PC-3 (cell line): ENCODE measurements at places on chromosomes 6 and 20.
A peak's percentile ranks its signal among the peaks of the same experiment; 100 is the strongest.

- DNase-seq: peak; percentile 46
Measured at GRCh38 chr20:36574366-36575135, 1.2 kb downstream of the TGIF2 start.

- no peak for DNase-seq
Measured at GRCh38 chr6:31701666-31702404, 1.3 kb downstream of the ABHD16A start.

- no peak for DNase-seq
Measured at GRCh38 chr20:58695895-58696375, 3.3 kb downstream of the NPEPL1 start.

DNA sequence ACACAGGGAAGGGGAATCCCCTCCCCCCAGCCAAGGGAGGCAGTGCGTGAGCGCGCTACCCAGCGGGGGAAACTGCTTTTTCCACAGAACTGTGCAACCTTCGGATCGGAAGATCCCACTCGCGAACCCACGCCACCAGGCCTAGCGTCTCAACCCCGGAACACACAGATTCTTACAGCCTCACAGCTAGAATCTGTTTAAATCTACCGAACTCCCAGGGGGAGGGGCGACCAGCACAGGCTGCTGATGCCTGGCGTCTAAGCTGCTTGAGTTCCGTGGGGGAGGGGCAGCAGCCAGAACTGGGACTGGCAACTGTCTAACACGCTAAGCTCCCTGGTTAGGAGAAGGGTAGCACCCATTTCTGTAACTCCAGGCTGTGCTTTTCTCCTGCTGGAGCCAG is 217.3 kb upstream of the TENT5A start:
- DNase-seq: no peak

GRCh38 chr6:14440215-14440910 is 322.8 kb downstream of the CD83 start:
- DNase-seq: no peak

DNA sequence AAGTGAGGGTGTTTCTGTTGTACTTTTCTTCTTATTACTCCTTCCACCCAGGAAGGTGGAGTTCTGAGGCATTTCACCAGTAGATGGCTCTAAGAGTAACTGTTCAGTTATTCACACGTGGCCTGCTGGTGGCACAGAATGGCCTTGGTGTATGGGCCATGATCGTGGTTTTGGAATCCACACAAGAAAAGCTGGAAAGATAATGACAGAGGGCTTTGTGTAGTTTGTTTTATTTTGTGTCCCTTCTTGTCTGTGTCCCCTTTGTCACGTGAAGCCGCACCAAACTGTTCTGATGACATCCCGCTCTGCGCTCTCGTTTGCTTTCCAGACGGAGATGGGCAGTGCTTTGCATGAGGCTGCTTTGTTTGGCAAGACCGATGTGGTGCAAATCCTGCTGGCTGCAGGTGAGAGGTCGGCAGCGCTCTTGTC is 93.4 kb downstream of the ANKS1A start:
- peak; percentile 45 for DNase-seq

- no peak for DNase-seq
Measured at GRCh38 chr20:23401051-23401450, 20.2 kb downstream of the NAPB start.

DNA sequence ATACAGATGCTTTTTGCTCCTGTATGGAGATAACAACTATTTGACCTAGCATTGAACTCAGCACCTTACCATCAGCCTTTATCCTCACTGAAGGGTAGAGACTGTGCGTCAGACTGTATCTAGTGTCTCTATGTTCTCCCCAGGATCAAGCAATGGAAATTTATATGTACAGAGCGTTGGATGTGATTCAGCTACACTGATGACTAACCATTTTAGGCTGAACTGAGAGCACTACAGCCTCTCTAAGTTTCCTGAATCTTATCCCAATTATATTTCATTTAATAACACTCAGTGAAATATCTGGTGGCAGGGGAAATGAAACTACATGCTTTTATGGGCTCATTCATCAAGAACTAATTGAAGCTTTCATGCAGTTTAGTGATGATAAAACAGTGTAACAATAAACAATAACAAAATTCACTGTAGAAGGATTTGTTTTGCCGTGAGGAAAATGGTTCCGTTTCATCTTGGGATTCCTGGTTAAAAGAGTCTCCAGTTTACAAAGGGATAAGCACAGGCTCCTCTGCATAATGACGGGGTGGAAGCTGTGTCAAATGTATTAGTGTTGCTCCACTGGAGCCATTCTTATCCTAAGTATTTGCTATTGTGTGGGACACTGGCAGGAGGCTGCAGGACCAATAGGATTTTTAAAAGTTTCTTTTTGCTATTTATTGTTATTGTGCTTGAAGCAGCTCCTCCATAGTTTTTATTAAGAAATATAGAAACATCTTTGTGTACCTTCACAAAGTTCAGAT is 567.6 kb upstream of the MMS22L start:
- DNase-seq: peak; percentile 7

DNA sequence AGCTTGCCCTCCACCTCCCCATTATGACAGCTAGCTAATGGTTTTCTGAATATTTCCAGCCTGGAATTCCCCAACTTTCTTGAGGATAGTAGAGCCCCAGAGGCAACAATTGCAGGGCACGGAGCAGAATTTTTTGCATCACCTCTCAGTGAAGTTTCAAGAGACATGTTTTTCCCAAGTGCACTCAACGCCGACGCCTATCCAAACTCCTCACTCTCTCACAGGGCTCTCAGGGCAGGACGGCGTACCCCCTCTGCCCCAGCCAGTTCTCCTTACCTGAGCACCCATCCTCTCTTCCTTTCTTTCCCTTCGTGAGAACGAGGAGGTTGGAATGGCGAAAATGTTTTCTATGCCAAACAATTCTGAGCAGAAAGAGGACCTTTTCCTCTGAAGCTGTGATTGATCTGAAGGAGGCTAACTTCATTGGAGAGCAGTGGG is 83.1 kb upstream of the FOXQ1 start:
- DNase-seq: no peak

- peak; percentile 86 for DNase-seq
Measured at GRCh38 chr20:41119614-41120561, 17.5 kb upstream of the PLCG1 start.

GRCh38 chr6:43724914-43725642 is 37.5 kb upstream of the MRPS18A start:
- DNase-seq: peak; percentile 88

DNA sequence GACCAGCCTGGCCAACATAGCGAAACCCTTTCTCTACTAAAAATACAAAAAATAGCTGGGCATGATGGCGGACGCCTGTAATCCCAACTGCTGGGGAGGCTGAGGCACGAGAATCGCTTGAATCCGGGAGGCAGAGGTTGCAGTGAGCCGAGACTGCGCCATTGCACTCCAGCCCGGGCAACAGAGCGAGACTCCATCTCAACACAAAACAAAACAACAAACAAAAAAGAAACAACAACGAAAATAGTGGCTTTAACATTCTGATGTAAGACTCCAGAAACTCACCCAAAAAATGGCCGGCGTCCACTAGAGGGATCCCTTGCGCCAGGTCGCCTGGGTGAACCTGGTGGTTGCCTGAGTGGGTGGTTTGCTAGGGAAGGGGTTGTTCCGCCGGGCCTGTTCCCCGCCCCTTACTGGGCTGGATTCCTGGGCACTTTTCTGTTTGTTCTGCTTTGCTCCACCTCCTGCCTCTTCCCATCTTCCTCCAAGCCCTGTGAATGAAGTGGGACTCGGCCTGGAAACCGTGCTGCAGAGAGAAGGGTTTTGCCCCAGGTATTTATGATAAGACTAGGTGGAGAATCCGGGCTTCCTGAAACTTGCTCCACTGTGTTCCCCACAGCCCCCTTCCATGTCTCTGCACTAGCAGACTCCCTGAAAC is 1.5 kb downstream of the PABPC1L start:
- peak; percentile 92 for DNase-seq

DNA sequence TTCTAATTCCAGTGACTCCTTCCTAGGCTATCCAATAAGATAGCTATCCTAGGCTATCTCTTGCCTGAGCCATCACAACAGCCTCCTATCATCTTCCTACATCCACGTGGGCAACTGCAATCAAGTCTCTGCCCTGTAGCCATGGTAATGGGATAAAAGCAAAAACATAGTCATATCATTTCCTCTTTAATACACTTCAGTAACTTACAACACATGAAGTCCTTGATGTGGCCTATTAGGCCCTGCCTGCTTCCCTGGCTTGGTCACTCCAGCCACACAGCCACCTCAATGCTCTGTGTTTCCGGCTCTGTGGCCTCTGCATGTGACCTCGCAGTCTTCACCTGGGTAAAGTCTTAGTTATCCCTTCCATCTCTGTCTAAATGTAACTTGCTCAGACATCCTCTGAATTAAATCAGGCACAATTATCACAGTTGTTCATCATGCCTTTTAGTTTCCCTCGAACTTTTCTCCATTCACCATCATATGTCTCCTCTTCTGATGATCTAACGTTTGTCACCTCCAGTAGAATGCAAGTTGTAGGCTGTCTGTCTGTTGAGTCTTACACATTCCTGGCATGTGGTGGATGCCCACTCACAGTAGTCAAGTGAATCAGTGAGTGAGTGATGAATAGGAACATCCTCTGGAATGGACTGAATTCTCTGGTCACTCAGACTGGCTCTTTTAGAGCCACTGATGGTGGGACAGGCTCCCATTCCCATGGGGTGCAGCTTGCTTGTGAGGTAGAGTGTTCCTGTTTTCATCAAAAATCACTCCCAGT is 229.4 kb downstream of the TBC1D7 start:
- DNase-seq: no peak

DNA sequence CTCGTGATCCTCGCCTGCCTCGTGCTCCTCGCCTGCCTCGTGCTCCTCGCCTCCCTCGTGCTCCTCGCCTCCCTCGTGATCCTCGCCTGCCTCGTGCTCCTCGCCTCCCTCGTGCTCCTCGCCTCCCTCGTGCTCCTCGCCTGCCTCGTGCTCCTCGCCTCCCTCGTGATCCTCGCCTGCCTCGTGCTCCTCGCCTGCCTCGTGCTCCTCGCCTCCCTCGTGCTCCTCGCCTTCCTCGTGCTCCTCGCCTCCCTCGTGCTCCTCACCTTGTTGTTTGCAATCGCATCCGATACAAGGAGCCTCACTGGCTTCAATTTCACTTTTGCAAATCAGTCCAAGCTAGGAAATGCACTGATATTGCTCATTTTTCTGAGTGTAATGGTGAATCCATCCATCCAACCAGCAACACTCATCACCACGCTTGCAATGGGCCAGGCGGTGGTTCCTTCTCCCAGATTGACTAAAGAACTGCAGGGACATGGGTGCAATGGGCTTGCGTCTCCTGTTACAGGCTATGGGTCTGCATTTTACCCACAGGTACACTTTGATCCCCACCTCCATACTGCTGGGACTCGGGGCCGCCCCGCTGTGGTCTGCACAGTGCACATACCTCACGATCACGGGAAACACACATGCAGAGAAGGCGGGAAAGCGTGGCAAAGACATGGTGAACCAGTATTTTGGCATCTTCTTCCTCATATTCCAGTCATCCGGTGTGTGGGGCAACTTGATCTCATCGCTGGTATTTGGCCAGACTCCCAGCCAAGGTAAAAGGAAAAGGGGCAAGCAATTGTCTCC is 4.6 kb downstream of the UNC93A start:
- DNase-seq: no peak

- DNase-seq: no peak
Measured at GRCh38 chr20:51267679-51268078, 244.8 kb upstream of the KCNG1 start.

- peak; percentile 90 for DNase-seq
Measured at GRCh38 chr6:165059032-165059431, 250.4 kb downstream of the C6orf118 start.

- DNase-seq: no peak
Measured at GRCh38 chr6:11975353-11975977, 36.6 kb upstream of the HIVEP1 start.

DNA sequence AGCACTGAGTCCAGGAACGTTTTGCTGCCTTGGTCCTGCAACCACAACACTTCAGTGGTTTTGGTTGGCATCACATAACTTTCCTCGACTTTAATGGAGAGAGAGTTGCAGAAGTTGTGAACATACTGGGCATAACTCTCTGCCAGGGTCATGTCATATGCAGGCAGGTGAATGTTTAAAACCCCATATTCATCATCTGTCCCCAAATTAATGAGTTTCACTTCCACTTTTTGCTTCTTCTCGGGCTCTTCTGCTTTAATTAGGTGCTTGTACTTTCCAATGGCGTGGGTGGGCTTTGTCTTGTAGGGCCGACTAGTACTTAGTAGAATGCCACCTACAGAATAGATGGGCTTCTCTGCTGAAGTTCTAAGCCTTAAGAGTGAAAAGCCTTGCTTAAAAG is 45.2 kb upstream of the TFAP2A start:
- no peak for DNase-seq

- DNase-seq: no peak
Measured at GRCh38 chr6:145453376-145453775, 281.9 kb downstream of the EPM2A start.

- DNase-seq: peak; percentile 89
Measured at GRCh38 chr6:26537846-26538571, at the start of gene HMGN4. TSS of gene HMGN4 (plus strand) at chr6:26538366. CDS start at chr6:26545207, 6,841 bp downstream.

- DNase-seq: no peak
Measured at GRCh38 chr20:52268184-52268749, 76.7 kb upstream of the ZFP64 start.

- peak; percentile 16 for DNase-seq
Measured at GRCh38 chr6:13559251-13559650, 15.2 kb upstream of the SIRT5 start.

GRCh38 chr20:54017846-54018245 is 52.5 kb downstream of the BCAS1 start:
- DNase-seq: no peak

- no peak for DNase-seq
Measured at GRCh38 chr6:170248111-170248805, 42.6 kb downstream of the DLL1 start.

- no peak for DNase-seq
Measured at GRCh38 chr6:4360920-4361319, 225.5 kb upstream of the ECI2 start.

GRCh38 chr6:10585209-10585845 is 64.2 kb downstream of the GCNT2 start:
- DNase-seq: no peak

- DNase-seq: no peak
Measured at GRCh38 chr6:156359912-156360311, 417.3 kb upstream of the ARID1B start.

DNA sequence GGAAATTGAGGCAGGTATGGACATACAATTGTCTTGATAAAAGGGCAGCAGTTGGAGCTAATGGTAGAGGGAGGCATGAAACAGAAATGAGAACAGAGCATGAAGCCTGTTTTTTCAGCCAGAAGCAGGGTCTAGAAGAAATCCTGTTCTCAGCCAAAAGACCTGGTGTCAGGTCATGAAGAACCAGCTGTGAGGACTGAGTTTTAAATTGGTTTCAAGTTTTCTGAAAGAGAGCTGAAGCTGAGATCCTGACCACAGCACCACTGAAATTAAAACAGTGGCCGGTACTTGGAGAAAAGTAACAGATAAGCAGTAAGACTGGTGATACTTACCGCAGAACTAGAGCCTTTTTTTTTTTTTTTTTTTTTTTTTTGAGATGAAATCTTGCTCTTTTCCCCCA is 283.8 kb upstream of the BMP2 start:
- no peak for DNase-seq

GRCh38 chr6:2272696-2273095 is 27.3 kb upstream of the GMDS start:
- DNase-seq: no peak

- no peak for DNase-seq
Measured at GRCh38 chr6:109894181-109894580, 83.9 kb upstream of the GPR6 start.
